ENCODE measurements at places on chromosomes 12 and 14. TPM values are rescaled to one million over a fixed set of nuclear protein-coding genes. Genes with fewer than 3 reads are reported as not detected.

NKX2-1 gene
- total RNA-seq = not detected

SLC39A5 gene
- not detected for total RNA-seq

CEP170B gene
- 41.1 TPM for total RNA-seq

CCDC175 gene
- total RNA-seq = not detected

CIROP gene
- total RNA-seq = not detected

SLCO1B1 gene
- total RNA-seq = not detected

FAM181A gene
- 0.80 TPM for total RNA-seq

CCDC38 gene
- not detected for total RNA-seq

RASAL1 gene
- total RNA-seq = 0.04 TPM

IL26 gene
- total RNA-seq = not detected

IL31 gene
- total RNA-seq = not detected

PRB2 gene
- not detected for total RNA-seq

WNT1 gene
- total RNA-seq = not detected

BDKRB2 gene
- total RNA-seq = 20.1 TPM

SSPN gene
- 0.57 TPM for total RNA-seq

OR6C74 gene
- total RNA-seq = not detected

SERPINA4 gene
- total RNA-seq = not detected

TMPRSS12 gene
- total RNA-seq = not detected

NYNRIN gene
- 2.7 TPM for total RNA-seq

PARPBP gene
- 7.8 TPM for total RNA-seq

NFE2 gene
- not detected for total RNA-seq

ERP27 gene
- 0.19 TPM for total RNA-seq

EML5 gene
- total RNA-seq = 0.72 TPM

USP15 gene
- total RNA-seq = 25.7 TPM

ETFBKMT gene
- total RNA-seq = 0.57 TPM

SLC5A8 gene
- total RNA-seq = 0.08 TPM

GPR84 gene
- not detected for total RNA-seq

NELL2 gene
- total RNA-seq = 3.9 TPM

GLT8D2 gene
- total RNA-seq = 15.4 TPM

OR4N2 gene
- not detected for total RNA-seq

TAS2R50 gene
- not detected for total RNA-seq

KCNJ8 gene
- total RNA-seq = not detected

RHOF gene
- 32.4 TPM for total RNA-seq

LPAR5 gene
- 15.7 TPM for total RNA-seq

BIN2 gene
- not detected for total RNA-seq

PTPN21 gene
- 4.7 TPM for total RNA-seq

ABCD4 gene
- total RNA-seq = 24.2 TPM

NUMB gene
- total RNA-seq = 27.8 TPM

FSCB gene
- total RNA-seq = not detected

RTL1 gene
- total RNA-seq = not detected

XPOT gene
- 73.0 TPM for total RNA-seq

AKAP6 gene
- 2.5 TPM for total RNA-seq

SMIM41 gene
- total RNA-seq = not detected

NFKBIA gene
- 142 TPM for total RNA-seq

MIP gene
- total RNA-seq = not detected

IFNG gene
- total RNA-seq = not detected

LRRIQ1 gene
- 0.08 TPM for total RNA-seq

Data from hair follicular keratinocyte (primary cell).